ENCODE measurements at places on chromosomes 12 and 14.

DNA sequence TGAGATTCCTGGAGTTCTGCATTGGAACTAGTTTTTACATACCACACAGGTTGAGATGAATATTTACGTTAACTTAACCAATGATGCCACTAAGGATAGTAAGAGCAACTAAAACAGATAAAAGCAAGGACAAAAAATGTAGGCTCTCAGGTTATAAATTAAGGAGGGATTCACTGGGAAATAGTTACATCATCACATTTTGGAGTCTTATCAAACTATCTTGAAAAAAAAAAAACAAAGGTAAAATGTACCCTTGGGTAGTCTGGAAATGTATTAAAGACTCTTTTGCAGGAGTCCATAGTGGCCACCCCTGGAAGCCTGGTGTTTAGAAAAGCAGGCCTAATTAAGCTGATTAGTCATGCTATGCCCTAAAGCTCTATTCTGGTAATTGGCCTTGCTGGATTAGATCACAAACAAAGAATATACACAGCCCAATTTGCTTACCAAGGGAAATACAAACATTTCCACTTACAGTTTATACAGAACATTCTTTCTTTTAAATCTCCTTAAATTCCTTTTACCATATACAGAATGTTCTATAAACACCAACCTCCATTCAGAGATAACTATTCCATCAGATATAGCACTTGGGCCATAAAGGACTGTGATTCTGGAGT is 39.3 kb downstream of the SLC25A47 start:
- DNase-seq: no peak

- no peak for DNase-seq
Observed at GRCh38 chr14:103015426-103015825, 41.9 kb downstream of the CDC42BPB start.

DNA sequence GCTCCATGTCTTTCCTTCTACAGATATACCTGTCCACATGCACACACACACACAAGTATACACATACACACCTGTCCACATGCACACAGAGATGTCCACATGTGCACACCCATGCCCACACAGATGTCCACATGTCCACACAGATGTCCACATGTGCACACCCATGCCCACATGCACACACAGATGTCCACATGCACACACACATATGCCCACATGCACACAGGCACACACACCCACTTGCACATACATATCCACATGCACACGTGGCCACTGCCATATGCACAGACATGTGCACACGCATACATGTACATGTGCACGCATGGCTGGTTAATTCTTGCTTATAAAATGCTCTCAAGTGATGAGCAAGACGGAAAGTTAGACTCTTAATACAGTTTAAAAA is 32.2 kb downstream of the ELK3 start:
- no peak for DNase-seq

GRCh38 chr14:77097006-77097699 is 905 bp upstream of the CIPC start:
- no peak for DNase-seq

DNA sequence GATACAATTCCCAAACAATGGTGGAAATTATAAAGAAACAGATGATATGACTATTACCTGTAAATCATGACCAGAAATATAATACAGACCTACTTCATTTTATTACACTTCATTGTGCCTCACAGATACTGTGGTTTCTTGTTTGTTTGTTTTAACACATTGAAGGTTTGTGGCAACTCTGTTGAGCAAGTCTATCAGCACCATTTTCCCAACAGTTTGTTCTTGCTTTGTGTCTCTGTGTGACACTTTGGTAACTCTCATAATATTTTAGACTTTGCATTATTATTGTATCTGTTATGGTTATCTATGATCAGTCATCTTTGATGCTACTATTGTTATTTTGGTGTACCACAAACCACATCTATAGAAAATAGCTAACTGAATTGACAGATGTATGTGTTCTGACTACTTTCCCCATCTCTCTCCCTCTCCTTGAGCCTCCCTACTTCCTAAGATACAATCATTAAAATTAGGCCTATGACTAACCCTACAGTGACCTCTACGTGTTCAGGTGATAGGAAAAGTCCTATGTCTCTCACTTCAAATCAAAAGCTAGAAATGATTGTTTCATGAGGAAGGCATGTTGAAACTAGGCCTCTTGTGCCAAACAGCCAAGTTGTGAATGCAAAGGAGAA is 49.1 kb downstream of the FBXO33 start:
- DNase-seq: no peak

DNA sequence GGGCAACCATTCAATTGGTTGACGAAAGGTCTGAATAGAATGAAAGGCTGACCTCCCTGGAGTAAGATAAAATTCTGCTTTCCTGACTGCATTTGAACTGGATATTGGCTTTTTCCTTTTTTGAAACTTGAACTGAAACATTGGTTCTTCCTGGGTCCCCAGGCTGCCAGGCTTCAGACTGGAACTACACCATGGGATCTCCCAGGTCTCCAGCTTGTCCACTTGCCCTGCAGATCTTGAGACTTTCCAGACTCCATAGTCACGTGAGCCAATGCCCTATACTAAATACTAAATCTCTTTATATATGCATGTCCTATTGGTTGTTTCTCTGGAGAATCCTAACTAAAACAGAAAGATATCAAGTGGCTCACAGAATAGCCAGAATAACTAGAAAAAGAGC is 118.7 kb upstream of the KRR1 start:
- no peak for DNase-seq

DNA sequence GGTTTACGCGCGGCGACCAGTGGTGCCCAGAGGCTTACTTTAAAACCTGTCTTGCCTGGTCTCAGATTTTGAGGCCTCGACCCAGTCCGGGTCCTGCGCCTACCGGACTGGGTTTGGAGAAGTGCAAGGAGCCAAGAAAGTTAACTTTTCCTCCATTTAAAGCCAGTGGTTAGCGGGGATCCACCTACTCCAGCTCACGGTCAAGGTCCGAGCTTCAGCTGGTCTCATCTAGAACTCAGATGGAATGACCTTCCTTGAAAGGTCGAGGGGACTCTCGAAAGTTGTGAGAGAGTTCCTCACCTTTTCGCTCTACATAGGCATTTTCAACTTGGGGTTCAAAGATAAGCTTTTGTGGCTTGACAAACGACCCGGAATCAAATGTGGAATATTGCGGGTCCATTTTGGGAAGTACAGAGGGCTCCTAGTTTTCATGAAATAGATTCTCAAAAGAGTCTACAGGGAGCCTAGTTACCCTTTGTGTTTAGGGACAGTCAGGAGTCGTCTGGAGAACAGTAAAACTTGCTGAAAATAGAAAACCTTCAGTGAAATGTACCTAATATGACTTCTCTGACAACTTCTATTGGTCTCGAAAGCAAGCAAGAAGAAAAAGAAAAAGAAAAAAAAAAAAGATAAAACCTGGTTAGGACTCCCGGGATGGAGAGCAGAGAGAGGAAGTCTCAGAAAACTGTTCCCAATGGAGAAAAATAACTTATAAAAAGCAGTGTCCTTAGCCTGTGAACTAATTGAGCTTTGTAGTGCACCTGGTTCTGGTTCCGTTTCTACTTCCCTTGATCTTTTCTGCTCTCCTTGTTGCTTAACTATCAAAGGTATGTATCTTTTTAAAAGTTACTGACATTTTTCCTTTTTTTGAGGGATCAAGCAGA is 1.4 kb downstream of the KCNMB4 start:
- no peak for DNase-seq

GRCh38 chr12:2553388-2554126 is 241.2 kb upstream of the FKBP4 start:
- no peak for DNase-seq

DNA sequence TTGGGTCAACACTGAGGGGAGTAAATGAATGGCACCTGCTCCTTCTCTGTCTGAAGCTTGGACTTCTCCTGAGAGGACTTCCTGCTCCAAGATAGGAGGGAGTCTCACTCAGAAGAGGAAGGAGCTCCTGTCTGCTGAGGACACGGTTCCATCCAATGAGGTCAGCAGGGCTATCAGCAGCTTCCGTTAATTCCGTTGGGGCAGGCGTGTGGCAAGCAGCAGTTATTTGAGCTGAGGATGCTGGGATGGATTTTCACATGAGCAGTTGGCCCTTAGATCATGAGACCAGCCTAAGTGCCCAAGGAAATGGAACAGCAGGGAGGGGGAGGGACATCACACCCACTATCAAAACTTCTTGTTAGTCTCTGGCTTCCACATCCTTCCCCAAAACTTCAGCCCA is 159.0 kb upstream of the PZP start:
- no peak for DNase-seq

GRCh38 chr14:76518366-76518765 is 142.4 kb downstream of the ESRRB start:
- no peak for DNase-seq

DNA sequence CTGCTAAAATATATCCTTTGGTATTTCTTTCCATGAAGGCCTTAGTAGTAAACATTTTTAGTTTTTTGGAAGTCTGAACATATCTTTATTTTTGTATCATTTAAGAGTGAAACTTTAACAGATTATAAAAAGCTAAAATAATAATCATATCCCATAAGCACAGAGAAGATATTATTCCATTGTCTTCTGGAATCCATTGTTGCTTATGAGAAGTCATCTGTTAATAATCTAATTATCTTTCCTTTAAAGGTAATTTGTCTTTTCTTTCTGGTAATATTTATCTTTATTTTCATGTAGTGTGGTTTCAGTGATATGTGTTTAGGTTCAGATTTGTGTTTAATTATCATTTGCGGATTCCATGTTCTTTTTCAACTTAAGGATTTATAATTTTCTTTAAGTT is 261.7 kb downstream of the MSRB3 start:
- DNase-seq: no peak

DNA sequence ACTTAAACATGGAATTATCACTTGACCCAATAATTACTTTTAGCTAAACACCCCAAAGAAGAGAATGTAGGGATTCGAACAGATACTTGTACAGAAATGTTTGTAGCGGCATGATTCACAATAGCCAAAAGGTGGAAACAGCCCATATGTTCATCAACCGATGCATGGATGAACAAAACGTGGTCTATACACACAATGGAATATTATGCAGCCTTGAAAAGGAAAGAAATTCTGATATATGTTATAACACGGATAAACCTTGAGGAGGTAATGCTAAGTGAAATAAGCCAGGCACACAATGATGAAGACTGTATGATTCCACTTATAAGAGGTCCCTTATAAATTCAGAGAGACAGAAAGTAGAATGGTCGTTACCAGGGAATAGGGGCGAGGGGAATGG is 659.4 kb downstream of the MED13L start:
- no peak for DNase-seq

- DNase-seq: no peak
Observed at GRCh38 chr14:26517771-26518170, 80.1 kb downstream of the NOVA1 start.

DNA sequence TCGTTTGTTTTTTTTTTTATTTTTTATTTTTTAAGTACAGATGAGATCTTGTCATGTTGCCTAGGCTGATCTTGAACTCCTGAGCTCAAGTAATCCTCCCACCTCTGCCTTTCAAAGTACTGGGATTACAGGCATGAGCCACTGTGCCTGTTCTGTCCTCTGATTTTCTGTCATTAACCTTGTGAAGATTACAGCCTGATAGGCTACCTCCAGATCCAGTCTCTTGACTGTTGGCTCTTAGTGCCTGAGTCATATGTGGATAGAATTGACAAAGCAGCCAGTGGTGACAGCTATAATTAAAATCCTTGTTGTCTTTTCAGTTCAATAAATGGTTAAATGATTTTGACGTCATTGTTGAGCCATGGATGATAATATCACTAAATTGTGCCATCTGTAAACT is 21.3 kb upstream of the REP15 start:
- no peak for DNase-seq

- DNase-seq: no peak
Observed at GRCh38 chr14:90543876-90544275, 147.0 kb downstream of the CALM1 start.

DNA sequence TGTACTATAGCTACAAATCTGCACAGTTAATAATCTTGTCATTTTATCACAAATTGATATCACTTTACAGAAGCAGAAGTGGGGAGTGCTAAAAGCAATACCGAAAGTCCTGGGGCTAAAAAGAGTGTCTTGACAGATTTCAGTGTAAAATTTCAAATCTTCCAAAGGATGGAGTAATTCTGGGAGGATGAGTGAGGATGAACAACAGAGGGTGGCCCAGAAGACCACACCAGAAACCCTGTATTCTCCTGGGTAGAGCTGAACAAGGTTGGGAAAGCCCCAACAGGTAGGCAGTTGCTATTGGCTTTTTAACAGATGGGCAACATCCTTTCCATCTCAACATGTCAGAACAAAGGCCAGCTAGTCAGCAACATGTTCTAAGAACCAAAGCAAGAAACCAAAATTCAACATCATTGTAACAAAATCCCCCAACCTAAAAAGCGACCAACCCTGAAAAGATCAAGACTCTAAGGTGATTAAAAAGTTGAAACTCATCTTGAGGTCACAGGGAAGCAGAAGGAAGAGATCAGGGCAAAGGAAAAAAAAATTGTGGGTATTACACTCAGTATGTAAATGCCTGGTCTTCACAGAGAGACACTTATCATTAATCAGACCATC is 38.8 kb downstream of the CBX5 start:
- DNase-seq: no peak
